ENCODE measurements at places on chromosomes 5 and 9.

- no peak for DNase-seq
Observed at GRCh38 chr5:2320611-2321010, 430.9 kb downstream of the IRX2 start.

DNA sequence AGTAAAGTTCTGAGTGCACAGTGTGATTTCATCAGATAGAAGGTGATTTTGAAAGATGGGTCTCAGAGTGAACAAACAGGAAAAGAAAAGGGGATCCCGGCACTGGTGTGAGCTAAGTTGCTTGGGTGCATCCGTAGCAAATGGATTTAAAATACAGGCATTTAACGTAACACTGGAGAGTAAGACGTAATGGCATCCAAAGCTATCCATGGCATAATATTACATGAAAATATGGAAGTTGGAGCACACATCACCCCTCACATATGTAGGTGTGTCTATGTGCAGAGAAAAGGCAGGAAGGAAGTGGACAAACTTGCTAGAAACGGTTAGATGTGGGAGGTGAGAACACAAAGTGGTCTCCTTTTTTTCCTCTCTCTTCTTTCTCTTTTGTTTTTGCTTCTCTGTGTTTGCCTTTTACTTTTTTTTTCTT, 38.2 kb upstream of the SEMA4D start:
- no peak for DNase-seq

- DNase-seq = no peak
Observed at GRCh38 chr5:143659599-143660238, 152.2 kb upstream of the HMHB1 start.

DNA sequence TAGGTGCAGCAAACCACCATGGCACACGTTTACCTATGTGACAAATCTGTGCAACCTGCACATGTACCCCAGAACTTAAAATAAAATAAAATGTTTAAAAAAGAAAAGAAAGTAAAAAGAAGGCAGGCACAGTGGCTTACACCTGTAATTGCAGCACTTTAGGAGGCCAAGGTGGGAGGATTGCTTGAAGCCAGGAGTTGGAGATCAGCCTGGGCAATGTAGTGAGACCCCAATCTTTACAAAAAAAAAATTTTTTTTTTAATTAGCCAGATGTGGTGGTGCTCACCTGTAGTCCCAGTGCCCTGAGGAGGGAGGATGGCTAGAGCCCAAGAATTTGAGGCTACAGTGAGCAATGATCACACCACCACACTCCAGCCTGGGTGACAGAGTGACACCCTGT, 12.5 kb upstream of the LHFPL2 start:
- DNase-seq = no peak

DNA sequence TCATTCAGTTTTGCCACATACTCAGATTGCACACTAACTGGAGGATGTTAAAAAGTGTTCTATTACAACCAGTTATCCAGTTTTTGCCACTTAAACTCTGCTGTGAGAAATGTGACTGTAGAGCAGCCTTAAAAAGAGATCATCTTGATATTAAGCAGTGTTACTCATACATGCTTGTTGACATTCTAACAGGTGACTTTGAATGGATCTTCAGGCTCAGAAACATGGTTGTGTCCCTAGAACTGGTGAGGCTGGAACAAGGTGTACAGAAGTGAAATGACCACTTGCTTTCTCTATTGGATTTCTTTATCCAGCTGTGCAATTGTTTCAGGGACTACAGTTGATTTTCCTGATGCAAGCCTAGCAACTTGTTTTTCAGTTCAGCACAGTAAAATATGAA, 166.1 kb upstream of the CCDC152 start:
- DNase-seq = no peak

- no peak for DNase-seq
Observed at GRCh38 chr5:83077662-83078261, 415 bp downstream of the XRCC4 start.

GRCh38 chr9:121753802-121754654, 102.6 kb downstream of the DAB2IP start:
- DNase-seq = no peak

GRCh38 chr9:130681769-130682420, 11.7 kb upstream of the EXOSC2 start:
- no peak for DNase-seq

- DNase-seq = no peak
Observed at GRCh38 chr5:93915142-93915553, 173.7 kb upstream of the POU5F2 start.

- no peak for DNase-seq
Observed at GRCh38 chr9:117662651-117663050, 41.6 kb upstream of the TLR4 start.

GRCh38 chr9:95962936-95963335, 87.4 kb downstream of the ERCC6L2 start:
- no peak for DNase-seq

GRCh38 chr9:120100595-120100994, 479.4 kb downstream of the CDK5RAP2 start:
- no peak for DNase-seq

GRCh38 chr9:88287972-88288371, 100.3 kb upstream of the SPIN1 start:
- no peak for DNase-seq

GRCh38 chr5:160486573-160486972, 64.9 kb downstream of the PTTG1 start:
- no peak for DNase-seq

- DNase-seq = no peak
Observed at GRCh38 chr9:73680831-73681230, 529.2 kb downstream of the ANXA1 start.

- no peak for DNase-seq
Observed at GRCh38 chr5:31530541-31531265, 1.2 kb downstream of the DROSHA start.

DNA sequence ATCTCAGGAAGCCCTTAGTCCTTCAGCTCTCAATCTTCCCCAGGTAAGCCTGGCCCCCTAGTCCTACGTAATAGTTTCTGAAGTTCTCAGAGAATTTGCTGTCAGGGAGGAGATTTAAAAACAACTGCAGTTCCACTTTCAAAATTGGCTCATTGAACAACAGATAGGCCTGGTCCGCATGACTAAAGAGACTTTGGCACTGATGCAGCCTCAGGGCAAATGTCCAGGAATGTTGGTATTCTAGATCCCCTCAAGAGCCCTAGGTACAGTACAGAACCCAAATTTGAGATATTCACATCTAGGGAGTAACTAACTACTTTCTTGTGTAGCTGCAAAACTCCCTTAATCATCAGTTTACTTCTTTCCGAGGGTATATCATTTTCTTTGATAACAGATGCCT, 162.8 kb downstream of the GABRG2 start:
- DNase-seq = no peak

DNA sequence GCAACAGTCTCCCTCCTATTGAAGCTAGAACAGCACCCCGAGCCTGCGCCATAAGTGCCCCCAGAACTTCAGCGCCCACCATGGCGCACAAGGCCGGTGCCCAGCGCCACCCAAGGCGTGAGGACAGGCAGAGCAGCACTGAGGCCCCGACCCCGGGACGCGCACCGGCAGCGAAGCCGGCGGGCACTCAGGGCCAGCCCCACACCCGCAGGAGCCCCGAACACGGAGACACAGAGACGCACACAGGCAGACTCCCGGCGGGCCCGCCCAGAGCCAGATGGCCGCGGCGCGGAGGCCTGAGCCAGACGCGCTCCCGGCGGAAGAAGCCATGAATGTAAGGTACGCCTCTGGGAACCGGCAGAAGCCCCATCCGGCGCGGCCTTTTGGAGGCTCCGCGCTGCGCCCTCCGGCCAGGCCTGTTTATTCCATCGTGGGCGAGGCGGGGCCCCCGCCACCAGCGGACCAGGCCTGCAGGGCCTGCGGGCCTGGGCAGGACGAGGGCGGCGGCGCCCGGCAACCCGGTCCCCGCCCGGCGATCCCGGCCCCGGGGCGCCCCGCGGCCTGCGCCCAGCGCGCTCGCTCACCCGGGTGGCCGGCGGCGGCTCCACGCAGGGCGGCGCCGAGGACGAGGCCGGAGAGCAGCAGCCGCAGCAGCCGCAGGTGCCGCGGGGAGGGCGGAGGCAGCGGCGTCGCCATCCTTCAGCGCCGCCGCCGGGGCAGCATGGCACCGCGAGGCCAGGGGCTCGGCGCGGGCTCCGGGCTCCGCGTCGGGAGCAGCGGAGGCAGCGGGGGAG, 486 bp downstream of the NPDC1 start:
- DNase-seq = no peak

GRCh38 chr5:99129768-99130501, 201.1 kb upstream of the CHD1 start:
- no peak for DNase-seq

DNA sequence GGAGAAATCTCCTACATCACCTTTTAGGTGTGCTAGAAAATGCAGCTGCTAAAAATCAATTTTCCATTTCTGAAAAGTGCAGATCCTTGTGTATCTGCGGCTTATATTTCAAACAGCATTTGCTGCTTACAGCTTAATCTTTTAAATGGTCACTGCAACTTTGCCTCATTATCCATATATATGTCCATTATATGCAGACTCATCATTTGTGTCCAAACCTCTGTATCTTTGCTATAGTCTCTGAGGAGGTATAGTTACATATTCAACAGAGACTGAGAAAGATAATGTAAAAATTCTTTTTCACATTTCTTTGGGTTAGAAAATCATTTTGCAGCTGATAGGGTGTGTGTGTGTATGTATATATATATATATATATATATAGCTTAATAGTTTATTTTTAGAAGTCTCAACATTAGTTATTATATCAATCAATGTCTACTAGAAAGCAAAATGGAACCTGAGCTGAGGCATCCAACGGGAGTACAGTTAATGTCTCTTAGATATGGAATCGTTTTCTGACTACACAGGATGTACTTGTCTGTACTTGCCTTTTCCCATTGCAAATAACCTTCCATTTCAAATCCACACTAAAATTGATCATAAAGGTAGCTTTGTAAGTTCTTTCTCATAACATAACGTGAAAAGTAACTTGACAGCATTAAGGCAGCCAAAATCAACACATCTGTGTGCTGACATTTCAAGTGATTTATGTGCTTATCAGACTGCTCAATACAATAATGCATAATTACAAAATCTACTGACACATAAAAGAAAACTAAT, 267.0 kb upstream of the HAPLN1 start:
- DNase-seq = no peak

DNA sequence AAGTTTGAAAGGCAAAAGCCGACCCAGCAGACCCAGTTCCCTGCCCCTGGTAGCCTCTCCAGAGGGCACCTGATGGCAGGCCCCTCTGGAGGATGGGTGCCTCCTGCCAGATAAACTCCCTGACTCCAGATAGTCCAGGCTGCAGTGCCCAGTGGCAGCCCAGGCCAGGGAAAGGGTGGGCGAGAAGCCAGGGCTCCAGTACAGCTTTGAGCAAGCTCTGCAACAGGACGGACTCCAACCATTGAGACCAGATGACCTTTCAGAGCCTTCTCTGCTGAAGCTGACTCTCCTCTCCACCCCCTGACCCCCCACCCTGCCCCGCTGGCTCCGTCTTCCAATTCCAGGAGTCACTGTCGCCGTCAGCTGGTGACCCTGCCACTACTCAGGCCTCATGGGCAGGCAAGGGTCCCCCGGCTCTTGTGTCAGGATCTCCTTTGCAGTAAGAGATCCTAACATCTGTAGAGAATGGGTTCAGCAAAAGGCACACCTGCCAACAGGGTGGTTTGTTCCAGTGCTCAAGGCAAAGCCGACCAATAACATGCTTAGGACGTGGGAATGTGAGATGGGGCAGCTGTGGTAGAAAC, 15.5 kb upstream of the FCN1 start:
- DNase-seq = no peak

- DNase-seq = no peak
Observed at GRCh38 chr9:97840521-97840920, 12.5 kb upstream of the FOXE1 start.

GRCh38 chr5:157295247-157295646, 29.3 kb downstream of the CYFIP2 start:
- no peak for DNase-seq

DNA sequence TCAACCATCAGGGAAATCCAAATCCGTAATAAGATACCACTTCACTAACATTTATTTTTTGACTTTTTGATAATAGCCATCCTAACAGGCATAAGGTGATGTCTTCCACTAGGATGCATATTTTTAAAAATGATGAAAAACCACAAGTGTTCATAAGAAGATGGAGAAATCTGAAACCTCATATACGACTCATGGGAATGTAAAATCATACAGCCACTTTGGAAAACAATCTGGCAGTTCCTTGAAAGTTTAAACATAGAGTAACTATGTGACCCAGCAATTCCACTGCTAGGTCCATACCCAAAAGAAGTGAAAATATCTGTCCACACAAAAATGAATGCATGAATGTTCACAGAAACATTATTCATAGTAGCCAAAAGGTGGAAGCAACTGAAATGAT, 431.0 kb downstream of the ENC1 start:
- DNase-seq = no peak

DNA sequence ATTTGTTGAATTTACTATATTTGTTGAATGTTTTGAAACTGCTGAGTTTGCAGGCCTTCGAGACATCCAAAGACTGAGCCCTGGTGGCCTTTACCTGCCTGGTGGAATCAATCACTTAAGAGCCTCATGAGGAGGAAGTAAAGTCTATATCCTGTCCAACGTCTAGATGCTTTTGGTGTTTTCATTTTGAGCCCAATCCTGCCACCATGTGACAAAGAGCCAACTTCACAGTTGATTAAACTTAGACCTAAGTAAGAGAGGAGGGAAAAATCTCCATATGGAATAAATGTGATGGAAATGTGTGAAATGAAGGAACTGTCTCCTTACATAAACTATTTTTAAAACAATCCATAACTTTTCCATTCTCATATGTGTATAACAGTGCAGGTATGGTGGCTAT, 220.1 kb downstream of the PRR16 start:
- no peak for DNase-seq

DNA sequence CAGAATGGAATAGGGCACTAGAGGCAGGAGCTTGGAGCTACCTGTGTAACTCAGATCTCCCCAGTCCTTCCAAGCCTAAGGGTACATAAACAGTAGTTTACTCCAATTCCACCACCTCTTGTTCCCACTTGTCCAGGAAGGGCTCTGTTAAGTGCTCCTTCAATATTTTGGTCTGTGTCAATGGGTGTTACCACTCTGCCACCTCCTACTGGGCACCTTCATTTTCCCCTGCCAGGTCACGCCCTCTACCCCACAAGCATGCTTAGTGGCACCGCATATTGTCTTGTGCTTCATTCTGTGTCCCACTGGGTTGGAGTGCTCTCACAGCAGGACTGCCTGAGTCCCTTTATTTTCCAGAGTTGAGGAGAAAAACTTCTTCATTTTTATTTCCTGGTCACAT, 459.8 kb downstream of the ARHGEF28 start:
- DNase-seq = no peak

DNA sequence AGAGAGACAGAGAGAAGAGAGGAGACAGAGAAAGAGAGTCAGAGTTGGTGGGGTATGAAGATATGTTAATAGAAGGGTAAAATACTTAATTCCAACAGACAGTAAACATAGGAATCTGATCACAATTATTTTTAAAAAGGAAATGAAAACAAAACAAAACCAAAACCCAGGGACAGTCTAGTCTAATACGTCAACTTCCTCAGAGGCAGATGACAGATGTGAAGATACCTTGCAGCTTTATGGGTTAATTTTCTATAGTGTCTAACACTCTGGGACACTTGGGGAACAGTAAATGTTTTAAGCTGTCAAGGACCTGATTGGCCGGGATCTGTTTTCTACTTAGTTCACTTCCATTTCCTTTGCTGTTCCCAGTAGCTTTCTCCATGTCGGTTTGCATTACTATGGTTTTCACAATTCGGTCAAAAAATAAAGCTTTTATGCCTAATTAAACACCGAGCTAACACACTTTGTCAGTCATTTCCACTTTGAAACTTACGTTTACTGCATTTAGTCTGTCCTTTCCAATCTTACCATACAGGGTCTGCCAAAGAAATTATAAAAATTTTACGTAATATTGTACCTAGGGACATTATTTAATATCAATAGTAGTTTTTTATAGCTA, 216.5 kb downstream of the MCTP1 start:
- no peak for DNase-seq

Measured in activated T-cell treated with anti-CD3 and anti-CD28 coated beads for 48 hours (primary cell).